Upper lobe of right lung (tissue), 1 donor: ENCODE measurements at places on chromosomes 5 and 9. TPM values are rescaled to one million over a fixed set of nuclear protein-coding genes. Genes with fewer than 3 reads are reported as not detected.

DNA sequence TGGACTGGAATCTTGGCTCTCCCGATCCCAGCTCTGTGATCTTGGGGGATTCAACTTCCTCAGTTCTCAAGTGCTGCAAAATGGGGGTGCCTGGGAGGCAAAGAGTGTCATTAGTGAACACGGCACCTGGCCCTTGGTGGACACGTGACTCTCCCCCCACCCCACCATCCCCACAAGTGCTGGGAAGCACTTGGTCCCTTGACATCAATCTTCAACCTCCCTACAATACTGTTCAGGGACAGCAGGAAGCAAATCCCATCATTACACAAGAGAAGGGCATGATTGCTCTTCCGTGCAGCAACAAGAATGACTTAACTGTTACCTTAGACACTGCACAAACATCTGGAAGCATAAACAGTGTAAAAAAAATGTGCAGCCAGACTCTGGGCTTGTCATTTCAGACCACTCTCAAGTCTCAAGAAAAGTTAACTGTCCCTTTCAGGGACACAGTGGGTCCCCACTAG is 61.4 kb downstream of the PSMB7 start:
- DNase-seq, result no peak

GRCh38 chr5:146388386-146388785 is 49.7 kb downstream of the POU4F3 start:
- DNase-seq, result no peak

Gene SHROOM1
- 24.2 TPM for total RNA-seq

- DNase-seq, result no peak
These were observed 44.5 kb downstream of the TMEM232 start for GRCh38 chr5:110681953-110682352.

DNA sequence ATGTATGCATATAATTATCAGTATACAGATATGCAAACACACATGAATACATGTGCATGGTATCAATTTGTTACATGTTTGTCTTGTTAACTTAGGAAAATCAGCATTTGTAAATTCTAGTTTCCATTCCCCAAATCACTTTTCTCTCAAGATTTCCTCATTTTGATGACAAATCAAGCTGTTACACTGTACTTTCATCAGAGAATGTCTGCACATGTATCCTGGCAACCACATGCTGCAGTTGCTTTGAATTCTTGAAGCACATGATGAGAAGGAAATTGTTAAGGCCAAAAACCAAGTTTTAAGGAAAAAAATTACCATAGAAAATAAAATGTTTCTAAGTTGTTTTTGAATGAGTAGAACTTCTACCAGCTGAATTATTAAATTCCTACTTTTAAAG is 1834.5 kb downstream of the EFNA5 start:
- DNase-seq, result no peak

- no peak for DNase-seq
These were observed 43.6 kb upstream of the LRRTM2 start for GRCh38 chr5:138918686-138919085.

DNA sequence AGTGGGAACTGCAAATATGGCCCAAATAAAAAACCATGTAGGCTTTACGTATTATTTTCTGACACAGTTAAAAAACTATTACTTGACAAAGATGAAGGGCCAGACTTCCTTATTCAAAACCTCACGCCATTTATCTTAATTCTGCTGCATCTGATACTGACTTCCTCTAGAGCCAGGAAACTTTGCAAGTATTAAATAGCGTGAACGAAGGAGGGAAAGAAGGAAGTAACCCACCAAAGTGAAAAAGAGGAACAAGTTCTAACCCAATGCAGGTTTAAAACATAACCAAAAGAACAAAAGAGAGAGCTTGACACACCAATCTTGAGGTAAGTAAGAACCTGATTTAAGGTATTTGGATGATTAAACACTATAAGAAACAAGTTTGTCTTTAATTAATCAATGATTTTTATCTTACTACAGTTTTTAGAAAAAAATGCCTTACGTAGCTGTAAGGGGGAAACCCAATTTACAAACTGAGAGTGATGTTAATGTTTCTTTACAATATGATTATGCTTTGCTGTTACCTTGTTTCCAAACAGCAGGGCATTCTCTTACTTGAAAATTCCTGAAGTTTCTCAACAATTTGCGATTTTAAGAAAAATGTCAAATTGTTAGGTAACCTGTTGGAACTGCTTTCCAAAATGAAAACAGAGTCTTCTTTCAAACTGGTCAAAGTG is at the start of gene GAPT:
Gene GAPT, plus strand, starts transcription at position 220 of the 677 bp plus-strand sequence. CDS start 3,102 bp downstream, outside the sequence.
- no peak for DNase-seq

GRCh38 chr9:116479056-116479544 is 208.0 kb upstream of the TRIM32 start:
- no peak for DNase-seq

Gene CFAP157
- 0.29 TPM for total RNA-seq

Gene ENTREP1
- total RNA-seq, result 34.9 TPM

- DNase-seq, result no peak
These were observed 243.9 kb downstream of the ZNF608 start for GRCh38 chr5:124502551-124502950.
